RWPE1 (cell line): ENCODE measurements at places on chromosomes 2 and 18.

- no peak for DNase-seq
These were observed 39.8 kb downstream of the WDR75 start for GRCh38 chr2:189481071-189481470.

GRCh38 chr2:72780477-72780876 lies 45.4 kb downstream of the EXOC6B start:
- no peak for DNase-seq

- no peak for DNase-seq
These were observed 107.0 kb downstream of the GALNT14 start for GRCh38 chr2:31031132-31031706.

DNA sequence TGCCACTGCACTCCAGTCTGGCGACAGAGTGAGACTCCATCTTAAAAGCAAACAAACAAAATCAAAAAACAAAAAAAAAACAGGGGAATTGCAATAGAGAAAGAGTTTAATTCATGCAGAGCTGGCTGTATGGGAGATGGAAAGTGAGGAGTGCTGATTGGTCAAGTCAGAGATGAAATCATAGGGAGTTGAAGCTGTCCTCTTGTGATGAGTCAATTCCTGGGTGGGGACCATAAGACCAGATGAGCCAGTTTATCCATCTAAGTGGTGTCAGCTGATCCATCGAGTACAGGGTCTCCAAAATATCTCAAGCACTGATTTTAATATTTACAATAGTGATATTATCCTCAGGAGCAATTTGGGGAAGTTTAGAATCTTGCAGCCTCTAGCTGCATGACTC lies 45.3 kb downstream of the FRZB start:
- no peak for DNase-seq

DNA sequence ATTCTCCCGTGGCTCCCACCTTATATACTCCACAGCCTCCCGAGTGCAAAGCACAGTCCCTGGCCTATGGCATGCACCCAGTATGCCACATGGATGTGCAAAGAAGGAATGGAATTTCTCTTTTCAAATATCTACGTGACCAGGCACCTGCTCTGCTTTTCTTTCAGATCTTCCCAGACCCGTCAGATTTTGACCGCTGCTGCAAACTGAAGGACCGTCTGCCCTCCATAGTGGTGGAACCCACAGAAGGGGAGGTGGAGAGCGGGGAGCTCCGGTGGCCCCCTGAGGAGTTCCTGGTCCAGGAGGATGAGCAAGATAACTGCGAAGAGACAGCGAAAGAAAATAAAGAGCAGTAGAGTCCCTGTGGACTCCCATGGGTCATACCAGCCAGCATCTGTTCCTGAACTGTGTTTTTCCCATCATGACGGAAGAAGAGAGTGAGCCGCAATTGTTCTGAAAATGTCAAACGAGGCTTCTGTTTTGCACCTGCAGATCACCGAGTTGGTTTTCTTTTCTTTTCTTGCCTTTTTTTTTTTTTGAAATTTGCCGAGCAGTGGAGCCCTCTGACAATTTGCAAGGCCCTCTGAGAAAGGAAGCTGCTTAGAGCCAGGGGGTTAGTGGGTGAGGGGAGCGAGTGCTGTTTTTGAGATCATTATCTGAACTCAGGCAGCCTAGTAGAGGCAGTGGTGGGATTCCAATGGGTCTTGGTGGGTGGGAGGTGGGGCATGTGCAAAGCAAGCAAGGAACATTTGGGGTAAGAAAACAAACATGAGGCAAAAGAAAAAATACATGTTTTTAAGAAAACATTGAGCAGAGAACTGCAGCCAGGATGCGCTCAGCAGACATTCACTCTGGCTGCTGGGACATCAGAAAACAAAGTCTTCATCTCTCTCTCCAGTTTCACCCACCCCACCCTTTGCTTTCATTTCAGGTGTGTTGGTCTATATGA lies 26.2 kb downstream of the LBH start:
- no peak for DNase-seq

DNA sequence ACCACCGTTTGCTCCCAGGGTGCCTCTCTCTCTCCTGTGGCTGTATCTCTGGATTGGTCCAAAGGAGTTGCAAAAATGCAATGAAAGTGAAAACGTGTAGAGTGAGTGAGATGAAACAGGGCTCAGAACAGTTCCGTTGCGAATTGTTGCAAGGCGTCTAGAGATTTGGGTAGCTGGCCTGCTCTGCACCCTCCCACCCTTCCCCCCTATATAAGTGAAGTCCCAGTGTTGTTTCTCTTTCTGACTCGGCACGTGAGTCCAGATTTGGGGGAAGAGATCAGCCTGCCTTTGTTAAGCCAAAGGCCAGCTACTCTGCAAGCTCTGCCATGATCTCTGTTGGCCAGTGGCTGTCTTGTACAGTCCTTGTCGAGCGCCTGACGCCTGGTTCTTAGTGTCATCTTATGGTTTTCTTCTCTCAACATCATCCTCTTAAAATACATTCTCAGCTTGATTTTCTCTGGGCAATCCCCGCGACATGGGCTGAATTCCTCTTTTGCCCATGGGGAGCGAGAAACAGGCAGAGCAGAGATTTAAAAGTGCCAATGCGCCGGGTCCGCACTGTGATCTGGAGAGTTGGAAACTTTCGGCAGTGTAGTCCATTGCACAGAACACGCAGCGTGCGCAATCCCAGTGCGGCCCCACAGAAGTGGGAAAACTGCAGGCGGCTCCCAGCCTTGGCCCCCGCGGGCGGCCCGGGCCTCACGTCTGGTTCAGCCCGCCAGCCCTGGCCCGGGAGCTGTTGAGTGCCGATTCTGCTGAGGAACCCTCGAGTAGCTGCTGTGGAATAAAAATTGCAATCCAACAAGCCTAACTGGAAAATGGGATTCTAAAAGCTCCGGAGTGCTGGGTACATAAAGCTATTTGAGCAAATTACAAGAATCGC lies 9.3 kb downstream of the MEIS1 start:
- DNase-seq, result no peak

- no peak for DNase-seq
These were observed 341.9 kb upstream of the PIK3C3 start for GRCh38 chr18:41613003-41613609.

DNA sequence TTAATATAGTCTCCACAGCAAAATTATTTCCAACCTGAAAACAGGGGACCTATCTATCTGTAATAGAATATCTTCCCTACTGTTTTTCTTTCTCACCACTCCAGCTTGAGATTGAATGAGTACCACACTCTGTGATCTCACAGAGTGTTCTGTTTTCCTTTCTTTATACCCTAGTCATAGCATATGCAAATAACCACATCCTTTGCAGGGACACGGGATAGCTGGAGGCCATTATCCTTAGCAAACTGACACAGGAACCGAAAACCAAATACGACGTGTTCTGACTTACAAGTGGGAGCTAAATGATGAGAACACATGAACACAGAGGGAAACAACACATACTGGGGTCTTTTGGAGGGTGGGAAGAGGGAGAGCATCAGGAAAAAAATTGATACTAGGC lies 224.7 kb downstream of the SLC8A1 start:
- no peak for DNase-seq

DNA sequence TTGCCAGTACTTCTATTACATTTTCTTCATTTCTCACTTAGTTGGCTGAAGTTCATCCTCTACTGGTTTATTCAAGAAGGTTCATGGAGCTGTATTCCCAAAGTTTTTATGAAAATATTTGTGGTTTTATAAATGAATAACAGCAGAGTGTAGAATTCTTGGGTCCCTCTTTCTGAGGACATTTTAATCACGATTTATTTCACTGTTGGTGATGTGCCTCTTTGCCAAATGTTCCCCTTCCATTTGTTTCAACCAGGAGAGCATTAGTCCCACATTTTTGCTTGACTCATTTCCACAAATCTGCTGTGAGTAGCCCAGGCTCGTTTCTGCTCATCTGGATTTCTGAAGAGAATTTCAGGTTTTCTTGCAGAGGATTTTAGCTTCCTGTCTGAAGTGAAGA lies 20.8 kb downstream of the COPS7B start:
- no peak for DNase-seq

DNA sequence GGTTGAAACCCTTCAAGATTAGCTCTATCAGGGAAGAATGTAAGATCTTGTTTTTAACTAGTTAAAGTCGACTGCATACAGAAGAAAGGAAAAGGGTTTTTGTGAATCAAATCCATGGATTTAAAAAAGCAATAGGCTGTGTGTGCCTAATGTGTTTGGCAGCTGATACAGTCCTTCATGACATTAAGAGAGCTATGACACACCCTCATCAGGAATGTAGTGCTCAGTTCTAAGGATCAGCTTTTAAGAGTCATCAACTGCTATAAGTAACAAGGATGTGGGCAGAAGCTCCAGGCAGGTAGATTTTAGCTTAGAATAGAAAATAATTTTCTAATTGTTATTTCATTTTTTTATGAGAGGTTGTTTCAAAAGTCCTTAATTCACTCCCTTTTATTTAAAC lies 52.9 kb downstream of the PPP1R1C start:
- peak; percentile 60 for DNase-seq

DNA sequence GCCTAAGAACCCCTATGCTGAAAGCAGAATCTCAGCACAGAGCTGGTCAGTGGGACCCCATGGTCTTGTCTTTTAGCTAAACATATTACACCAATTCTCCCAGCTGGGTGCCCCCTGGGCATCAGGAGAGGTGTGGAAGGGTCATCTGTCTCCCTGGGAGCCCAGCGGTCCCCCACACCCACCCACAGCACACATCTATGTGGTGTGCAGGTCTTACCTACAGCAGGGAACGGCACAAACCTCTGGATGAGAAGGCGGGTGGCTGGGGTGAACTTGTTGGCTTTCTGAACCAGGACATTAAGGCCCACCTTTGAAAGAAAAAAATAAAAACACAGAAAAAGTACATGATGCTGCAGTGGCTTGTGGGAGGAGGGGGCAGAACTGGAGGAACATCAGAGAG lies 70.7 kb downstream of the EMX1 start:
- DNase-seq, result no peak

DNA sequence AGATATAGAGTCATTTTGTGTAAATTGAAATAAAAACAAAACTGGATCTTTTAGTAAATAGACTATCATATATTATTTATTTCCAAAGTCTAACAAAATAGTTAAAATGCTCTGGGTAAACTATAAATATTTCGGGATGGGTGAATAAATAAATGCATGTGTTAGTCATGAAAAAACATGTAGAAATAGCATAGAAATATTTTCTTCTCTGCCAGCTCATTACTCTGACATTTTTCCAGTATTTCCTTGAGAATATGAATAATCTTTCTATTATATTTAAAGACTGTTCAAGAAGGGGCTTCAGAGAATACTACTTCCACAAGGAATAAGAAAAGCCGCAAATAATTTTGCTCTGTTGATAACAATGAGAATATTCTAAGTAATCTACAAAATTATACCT lies 880.4 kb downstream of the TRIB2 start:
- no peak for DNase-seq

GRCh38 chr2:14866736-14867352 lies 234.3 kb downstream of the LRATD1 start:
- no peak for DNase-seq

- no peak for DNase-seq
These were observed 655.2 kb downstream of the RNF144A start for GRCh38 chr2:7572450-7572849.

GRCh38 chr2:113027691-113028090 lies 22.4 kb downstream of the IL36A start:
- no peak for DNase-seq

DNA sequence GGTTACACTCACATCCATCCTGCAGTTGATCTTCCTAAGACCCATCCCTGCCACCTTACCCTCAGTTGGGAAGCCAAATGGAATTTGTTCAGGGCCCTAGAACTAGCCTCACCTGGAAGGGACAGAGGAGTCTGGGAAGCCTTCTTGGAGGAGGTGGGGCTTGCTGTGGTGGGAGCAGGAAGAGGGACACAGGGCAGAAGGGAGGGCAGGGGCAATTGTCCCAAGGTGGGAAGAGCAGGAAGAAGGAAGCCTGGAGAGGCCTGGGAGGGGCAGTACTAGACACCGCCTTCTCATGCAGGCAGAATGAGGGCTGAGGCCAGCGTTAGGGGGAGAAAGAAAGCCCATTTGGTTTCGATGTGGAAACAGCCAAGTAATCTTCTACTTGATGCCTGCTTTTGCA lies 34.1 kb upstream of the ASPRV1 start:
- no peak for DNase-seq

- no peak for DNase-seq
These were observed 994.1 kb upstream of the ACVR2A start for GRCh38 chr2:146850746-146851145.

DNA sequence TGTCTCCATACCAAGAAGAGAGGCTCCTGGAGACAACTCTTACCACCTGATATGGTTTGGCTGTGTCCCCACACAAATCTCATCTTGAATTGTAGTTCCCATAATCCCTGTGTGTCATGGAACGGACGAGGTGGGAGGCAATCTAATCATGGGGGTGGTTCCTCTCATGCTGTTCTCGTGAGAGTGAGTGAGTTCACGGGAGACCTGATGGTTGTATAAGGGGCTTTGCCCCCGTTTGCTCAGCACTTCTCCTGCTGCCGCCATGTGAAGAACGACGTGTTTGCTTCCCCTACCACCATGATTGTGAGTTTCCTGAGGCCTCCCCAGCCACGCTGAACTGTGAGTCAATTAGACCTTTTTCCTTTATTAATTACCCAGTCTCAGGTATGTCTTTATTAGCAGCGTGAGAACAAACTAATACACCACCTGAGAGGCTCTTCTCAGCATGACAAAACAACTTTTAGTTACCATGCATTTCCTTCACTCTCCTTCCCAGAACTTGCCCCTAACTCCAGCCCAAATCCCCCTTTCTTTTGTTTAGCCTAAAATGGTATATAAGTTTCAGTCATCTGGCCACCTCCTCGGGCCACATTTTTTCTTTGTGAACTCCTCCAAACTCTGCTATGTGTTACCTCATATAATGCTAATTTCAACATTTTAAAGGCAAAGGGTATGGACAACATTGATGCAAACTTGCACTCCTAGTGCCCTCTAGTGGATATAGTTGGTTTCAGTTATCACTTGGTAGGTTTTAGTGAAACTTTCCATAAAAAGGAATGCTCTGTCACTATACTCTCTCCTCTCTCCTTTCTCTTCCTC lies 58.6 kb upstream of the SLC25A52 start:
- peak; percentile 9 for DNase-seq

- DNase-seq, result no peak
These were observed 409.1 kb downstream of the TNS1 start for GRCh38 chr2:217593732-217594131.

- DNase-seq, result no peak
These were observed 27.7 kb upstream of the LYPD1 start for GRCh38 chr2:132697556-132698205.

- no peak for DNase-seq
These were observed 35.7 kb upstream of the SLC8A1 start for GRCh38 chr2:40487602-40488001.

GRCh38 chr2:134325696-134326095 lies 71.8 kb downstream of the MGAT5 start:
- no peak for DNase-seq

- DNase-seq, result no peak
These were observed 1346.2 kb downstream of the SUCLG1 start for GRCh38 chr2:83112858-83113257.

DNA sequence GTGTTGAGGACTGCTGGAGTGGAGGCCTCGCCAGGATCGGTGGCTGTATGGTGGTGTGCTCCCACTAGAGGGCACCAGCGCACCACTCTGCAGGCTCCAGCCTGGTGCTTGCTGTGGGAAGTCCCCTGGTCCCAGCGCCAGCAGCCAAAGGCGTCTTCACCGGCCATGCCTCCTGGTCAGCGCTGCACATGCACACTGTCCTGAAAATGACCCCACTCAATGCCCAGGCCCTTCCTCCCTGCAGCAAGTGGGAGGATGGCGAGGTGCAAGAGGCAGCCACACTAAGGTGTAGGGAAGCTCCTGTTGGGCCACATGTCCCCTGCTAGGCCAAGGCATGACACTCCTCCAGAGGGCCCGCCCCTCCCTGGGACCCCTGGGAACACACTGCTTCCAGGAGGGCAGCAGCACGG lies 136.5 kb downstream of the CTIF start:
- DNase-seq, result peak; percentile 51
